ENCODE measurements at places on chromosomes 13 and 19. TPM values are rescaled to one million over a fixed set of nuclear protein-coding genes. Genes with fewer than 3 reads are reported as not detected.

GRCh38 chr13:31018511-31018910 lies 86.1 kb downstream of the TEX26 start:
- no peak for DNase-seq

- no peak for DNase-seq
Observed at GRCh38 chr19:38734176-38734425, 10.2 kb downstream of the CAPN12 start.

- no peak for DNase-seq
Observed at GRCh38 chr13:34678154-34678553, 263.9 kb upstream of the NBEA start.

PRODH2 gene
- total RNA-seq: not detected

GRCh38 chr19:47608074-47608918 lies 638 bp upstream of the BICRA start:
- DNase-seq: peak; percentile 97

DNA sequence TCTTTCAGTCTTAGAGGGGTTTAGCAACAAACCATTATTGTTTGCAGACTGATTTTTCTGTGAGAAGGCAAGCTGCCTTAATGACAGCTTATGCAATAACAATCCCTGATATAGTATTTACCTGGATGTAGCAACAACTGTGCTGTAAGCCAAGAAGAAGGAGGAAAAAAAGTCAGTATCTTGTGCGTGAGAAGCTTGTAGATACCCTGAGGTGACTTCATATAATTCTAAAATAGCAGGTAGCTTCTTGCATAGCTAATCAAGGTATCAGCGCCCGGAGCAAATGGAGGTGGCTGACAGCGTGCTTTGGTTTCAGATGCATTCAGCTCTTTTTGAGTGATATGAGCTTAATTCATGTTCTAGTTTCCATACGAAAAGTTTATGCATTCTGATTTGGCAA lies 309.8 kb downstream of the KLF5 start:
- no peak for DNase-seq
